ENCODE measurements at places on chromosomes 7 and 10. TPM values are rescaled to one million over a fixed set of nuclear protein-coding genes. Genes with fewer than 3 reads are reported as not detected.

BMPER gene
- not detected for total RNA-seq

MMS19 gene
- 83.0 TPM for total RNA-seq

DNA sequence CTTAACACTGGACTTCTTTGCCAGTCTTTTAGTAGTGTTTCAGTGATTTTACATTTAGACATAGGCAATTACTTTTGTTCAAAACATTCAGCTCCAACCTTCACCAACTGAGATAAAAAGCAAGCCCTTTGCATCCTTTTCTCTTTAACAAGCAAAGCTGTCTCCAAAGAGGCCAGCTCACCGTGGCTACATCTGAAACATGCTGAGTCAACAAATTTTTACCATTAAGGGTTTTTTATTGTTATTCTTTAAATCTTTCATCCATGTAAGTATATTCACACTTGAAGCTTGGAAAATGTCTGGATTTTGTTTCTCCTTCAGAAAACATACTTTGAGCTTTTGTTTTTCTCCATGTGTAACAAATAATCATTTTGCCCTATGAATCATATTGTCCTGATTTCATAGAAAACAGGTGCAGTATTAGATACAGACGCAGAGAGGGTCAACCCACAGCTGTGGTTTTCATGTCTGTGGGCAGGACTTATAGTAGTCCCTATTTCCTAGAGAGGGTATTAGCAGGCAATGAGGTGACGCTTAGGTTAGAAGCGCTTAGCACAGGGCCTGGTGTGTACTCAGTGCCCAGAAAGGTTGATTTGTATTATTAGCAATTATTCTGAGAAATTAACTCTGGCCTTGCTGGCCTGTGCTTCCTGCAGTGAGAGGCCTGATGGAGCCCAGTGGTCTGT, 99.5 kb downstream of the MKI67 start:
- no peak for DNase-seq

SKIDA1 gene
- 0.60 TPM for total RNA-seq

- no peak for DNase-seq
Observed at GRCh38 chr7:55019191-55019690, 424 bp downstream of the EGFR start.

DNA sequence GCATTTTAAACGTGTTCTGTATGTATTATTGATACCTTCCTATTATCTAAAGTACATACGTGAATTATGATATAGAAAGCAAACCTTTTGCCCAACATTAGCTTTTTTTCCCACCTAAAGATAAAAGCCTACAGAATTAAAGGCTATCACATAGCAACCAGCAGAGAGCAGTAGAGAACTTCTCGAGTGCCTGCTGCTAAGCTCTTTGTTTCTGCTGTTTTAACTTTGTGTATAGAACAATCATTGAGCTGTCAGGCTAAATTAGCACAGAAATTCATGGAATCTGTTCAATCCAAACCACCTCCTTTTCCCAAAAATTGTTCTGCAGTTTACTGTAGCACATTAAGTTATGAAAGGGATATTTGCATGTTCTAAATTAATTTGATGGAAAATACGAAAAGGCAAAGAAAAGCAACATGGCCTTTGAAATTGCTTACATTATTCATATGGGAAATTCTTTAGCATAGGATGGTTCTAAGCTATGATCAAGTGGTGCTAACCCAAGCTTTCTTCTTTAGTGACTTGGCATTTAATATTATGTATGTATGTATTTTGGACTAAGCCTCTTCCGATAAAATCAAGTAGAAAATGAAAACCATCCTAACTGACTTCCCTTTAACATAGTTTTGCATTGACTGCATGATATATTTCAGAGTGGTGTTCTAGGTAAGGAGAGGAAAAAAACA, 1288.5 kb downstream of the GATA3 start:
- no peak for DNase-seq

UTF1 gene
- total RNA-seq, result not detected

ABCB4 gene
- 17.5 TPM for total RNA-seq

- no peak for DNase-seq
Observed at GRCh38 chr7:83439026-83439425, 209.9 kb downstream of the SEMA3E start.

GRCh38 chr7:2670720-2671391, 17.1 kb upstream of the AMZ1 start:
- DNase-seq, result peak; percentile 65

FMC1 gene
- 11.8 TPM for total RNA-seq

FAM25A gene
- not detected for total RNA-seq

CHRM2 gene
- total RNA-seq, result not detected

PNLIP gene
- total RNA-seq, result not detected

GRCh38 chr7:94649450-94649849, 6.5 kb downstream of the SGCE start:
- DNase-seq, result no peak

DNA sequence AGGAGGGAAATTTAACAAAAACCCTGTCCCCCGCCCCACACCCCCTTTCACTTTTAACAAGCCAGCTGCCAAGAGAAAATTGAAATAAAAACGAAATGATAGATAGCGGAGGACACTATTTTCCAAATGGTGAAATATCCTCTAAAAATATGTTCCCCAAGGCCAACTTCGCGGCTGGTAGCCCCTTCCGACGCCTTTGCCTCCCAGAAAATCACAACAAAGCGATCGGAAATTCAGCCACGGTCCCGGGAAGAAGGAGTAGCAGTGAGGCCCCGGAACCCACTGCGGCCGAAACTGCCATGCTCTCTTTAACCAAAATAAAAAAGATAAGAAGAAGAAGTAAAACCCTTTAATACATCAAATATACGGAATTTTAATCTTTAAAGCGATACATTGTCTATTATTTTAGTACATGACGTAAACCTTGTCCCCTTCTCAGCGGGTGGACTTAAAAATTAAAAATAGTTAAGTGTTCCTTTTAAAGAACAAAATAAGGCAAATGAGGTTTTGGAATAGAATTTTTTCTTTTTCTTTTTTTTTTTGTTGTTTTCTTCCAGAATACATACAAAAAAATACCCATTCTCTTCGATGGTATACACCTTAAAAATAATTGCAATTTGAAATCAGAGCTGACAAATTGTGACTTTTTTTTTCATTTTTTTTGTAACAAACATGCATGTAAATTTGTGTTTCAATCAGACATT, 3.9 kb downstream of the ZNF503 start:
- no peak for DNase-seq

DNA sequence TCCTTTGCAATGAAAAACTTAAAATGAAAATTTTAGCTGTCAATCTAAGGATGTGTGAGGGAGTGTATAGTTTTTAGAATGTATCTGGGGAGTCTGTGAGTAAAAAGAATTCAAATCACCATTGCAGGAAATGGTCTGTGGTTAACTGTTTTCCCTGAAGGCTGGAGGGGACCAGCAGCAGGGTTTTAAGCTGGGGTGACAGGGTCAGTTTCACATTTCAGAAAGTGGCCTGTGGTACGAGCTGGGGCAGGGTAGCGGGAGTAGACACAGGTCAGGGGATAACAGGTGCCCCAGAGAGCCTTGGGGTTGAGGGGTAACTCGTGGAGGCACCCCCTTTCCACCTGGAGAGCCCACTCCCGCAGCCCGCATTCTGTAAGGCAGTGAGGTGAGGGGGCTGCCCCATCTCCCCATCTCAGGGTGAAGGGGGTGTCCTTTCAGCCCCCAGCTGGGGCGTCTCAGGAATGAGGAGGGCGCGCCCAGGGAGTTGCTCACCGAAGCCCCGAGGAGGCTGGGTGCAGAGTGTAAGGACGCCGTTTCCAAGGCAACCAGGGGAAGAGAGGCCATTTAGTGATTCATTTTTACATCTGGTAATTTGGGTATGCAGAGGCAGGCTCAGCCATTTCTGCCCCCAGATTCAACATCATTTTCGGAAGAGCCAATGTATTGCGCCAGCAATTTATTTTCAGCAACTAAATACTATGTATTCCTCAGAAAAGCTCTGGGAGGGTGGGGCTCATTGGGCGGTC, 168.9 kb downstream of the SLIT1 start:
- DNase-seq, result no peak

GRCh38 chr10:103541616-103542015, 48.1 kb downstream of the NEURL1 start:
- no peak for DNase-seq

DNA sequence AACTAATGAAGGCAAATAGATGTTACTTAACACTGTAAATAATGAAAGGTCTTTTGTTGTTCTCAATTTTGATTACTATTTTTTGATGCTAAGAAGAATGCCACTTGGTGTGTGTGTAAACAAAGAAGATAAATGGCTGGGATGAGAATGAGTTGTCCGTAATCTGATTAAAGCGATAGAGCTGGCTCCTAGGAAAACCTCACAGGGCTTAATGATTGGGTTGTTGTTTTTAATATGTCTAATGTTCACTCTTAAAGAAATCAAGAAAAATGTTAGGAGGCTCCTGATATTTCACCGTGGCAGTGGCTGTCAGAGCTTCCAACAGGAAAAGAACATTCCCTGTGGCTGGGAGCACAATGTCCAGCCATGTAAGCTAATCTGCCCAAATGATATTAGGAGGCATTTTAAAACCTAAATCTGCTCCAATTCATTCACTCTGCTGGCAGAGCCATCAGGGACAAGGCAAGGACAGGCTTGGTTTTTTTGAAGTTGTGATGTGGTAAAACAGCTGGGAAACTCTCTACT, 243.9 kb downstream of the SNX10 start:
- DNase-seq, result no peak

GRCh38 chr10:44922796-44923545, 11.8 kb downstream of the TMEM72 start:
- DNase-seq, result no peak

DNA sequence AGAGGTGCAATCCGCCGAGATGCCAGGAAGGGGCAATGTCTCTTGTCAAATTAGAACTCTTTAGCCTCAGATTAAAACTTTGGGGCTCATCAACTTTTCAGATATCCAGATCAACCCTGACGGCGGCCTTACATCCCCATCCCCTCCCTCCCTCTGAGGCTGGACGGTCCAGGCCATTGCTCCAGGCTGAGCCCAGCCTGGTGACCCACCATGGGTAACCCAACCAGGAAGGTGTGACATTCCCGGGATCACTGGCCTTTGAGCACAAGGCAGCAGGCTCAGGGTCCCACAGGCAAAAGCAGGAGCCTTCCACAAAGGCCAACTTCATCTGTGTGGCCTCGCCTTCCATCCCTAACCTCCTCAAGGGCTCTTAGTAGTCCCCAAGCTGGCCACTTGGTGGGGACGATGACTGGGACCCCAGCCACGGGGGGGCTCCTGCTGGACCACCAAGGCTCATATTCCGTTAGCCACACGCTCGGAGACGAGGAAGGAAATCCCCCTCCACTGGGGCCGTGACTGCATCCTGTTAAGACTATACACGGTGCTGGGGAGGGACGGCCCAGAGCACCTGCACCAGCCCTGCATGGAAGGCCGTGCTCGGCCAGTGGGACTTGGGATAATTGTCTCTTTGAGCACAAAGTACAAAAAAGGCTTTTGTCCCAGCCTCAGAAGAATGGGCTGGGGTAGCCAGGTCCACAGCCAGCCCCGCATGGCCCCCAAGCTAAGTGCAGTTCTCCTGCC, 62.8 kb downstream of the ZRANB1 start:
- DNase-seq, result peak; percentile 9

DNA sequence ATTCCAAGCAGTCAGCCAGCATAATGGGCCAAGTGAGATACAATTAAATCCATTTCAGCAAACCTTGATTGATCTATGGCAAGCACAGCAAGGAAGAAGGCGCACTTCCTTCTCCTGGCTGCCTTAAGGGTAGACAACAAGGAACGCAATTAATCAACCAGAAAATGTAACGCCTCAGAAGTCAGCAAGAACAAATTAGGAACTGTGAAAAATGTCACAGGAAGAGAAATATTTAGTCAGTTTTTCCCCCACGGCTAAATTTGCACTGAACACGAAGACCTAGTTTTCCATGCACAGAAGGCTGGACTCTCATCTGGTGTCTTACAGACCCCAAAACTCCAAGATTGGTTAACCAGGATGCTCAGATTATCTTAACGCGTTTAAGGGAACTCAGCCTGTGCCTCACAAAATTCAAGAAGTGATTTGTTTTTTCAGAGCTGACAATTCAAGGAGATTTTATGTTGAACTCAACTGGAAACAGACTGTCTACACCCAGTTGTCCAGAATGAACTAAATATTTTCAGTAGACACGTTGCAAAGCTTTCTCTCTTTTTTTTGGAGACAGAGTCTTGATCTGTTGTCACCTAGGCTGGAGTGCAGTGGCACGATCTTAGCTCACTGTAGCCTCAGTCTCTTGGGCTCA, 14.2 kb downstream of the SNX8 start:
- DNase-seq, result no peak

DNA sequence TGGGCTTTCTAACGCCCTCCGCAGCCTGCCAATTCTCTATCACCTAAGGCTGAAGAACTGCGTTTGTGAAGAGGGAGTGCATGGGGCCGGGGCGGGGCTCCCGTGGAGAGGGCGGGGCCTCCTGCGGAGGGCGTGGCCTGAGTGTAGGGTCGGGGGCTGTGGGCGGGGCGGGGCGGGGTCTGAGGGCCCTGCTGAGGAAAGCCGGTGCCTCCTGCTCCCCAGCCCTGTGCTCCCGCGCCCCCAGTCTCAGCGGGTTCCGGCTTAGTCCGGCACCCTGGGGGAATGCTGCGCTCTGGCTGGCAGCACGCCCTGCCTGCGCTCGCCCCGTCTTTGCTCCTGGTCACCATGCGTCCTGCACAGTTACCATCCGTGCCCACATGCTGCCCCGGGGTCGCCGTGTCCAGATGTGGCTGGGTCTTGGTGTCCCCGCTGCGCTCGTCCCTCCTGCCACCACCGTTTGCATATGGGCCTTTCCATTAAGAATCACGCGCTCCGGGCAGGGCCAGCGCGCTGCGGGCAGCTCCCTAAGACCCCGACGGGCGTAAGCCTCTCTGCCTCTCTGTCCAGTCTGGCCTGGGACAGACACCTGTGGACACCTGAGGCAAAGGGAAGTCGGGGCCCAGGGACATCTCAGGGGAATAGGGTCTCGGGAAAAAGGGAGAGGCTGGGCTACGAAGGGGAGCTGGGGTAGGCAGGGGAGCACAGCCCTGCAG, 144.0 kb upstream of the RET start:
- DNase-seq, result no peak

EVX1 gene
- not detected for total RNA-seq

GRCh38 chr7:127618042-127618441, at the start of gene PAX4:
TSS of gene PAX4 (minus strand) at chr7:127618142. CDS start at chr7:127615928, 2,214 bp downstream.
- no peak for DNase-seq

TAS2R41 gene
- total RNA-seq, result not detected

DNA sequence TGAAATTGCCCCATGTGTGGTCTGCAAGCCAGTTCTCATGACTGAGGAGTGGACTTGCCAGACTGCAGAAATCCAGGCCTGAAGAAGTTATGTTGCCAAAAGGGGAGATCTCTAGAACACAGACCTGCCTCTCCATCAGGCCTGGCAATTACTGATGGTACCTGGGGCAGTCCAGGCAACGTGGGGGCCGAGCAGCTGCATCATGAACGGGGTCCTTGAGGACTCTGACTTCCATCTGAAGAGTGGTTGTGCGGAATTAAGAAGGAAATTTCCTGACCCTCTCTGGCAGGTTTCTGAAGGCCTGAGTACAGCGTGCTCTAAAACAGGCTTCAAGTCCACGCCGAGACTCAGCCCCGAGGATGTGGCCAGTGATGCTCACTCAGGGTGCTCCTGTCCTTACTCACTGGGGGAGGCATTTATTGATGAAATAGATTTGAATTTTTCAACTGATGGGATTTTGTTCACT, 30.4 kb downstream of the RAMP3 start:
- DNase-seq, result no peak

ANKRD61 gene
- not detected for total RNA-seq

GRCh38 chr10:74306227-74306982, 155.4 kb downstream of the ADK start:
- no peak for DNase-seq

GRCh38 chr7:134919240-134919641, 67.1 kb upstream of the AGBL3 start:
- no peak for DNase-seq

GRCh38 chr7:73966062-73966940, 61.7 kb upstream of the ELN start:
- no peak for DNase-seq
